ENCODE measurements at places on chromosomes 2 and 18.

GRCh38 chr18:55477860-55478581 is 110.0 kb downstream of the TCF4 start:
- DNase-seq = no peak

DNA sequence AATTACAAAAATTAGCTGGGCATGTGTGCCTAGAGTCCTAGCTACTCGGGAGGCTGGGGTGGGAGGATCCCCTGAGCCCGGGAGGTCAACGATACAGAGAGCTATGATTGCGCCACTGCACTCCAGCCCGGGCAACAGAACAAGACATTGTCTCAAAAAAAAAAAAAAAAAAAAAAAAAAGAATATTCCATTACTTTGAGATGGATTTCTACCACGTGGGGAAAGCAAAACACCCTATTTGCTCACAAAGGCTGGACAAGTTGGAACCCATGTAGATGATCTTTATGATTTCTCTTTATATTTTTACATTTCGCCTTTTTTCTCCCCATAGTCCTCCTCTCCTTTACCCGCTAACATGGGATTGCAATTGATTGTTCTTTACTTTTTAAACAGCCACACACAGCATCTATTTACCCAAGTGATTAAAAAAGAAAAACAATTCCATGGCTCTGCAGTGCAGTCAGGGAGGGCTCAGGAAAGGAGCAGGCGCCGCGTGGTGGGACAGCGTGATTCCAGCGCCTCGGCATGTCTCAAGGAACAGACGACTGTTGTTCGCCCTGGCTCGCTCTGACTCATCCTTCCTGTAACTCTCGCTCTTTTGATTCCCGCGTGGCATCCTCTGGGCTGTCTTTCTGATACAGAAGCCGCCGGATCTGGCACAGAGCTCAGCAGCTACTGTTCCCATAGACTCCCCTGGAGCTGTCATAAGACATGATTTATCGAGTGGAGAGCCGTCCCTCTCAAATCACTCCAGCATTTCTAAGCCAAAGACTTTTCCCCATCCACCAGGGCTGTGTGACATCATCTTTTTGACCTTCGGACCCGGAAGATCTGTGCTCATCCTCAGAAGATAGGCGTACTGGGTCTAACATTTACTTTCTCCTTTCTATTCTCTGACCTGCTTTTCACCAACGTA is 230.4 kb upstream of the AGAP1 start:
- no peak for DNase-seq

DNA sequence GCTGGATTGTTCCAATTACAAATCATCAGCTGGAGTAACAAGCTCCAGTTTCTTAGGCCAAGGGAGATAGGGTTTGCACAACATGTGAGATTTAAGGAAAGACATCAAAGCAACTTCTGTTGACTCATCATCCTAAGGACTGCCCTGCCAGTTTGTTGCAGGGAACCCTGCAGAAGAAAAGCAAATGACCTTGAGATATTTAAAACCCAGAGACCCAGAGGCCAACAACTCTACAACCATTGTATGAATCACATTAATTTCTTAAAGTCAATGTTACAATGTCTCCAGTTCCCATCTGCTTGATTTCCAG is 491.8 kb upstream of the ACVR2A start:
- DNase-seq = no peak

GRCh38 chr2:26807788-26808460 is 22.1 kb downstream of the CENPA start:
- no peak for DNase-seq

DNA sequence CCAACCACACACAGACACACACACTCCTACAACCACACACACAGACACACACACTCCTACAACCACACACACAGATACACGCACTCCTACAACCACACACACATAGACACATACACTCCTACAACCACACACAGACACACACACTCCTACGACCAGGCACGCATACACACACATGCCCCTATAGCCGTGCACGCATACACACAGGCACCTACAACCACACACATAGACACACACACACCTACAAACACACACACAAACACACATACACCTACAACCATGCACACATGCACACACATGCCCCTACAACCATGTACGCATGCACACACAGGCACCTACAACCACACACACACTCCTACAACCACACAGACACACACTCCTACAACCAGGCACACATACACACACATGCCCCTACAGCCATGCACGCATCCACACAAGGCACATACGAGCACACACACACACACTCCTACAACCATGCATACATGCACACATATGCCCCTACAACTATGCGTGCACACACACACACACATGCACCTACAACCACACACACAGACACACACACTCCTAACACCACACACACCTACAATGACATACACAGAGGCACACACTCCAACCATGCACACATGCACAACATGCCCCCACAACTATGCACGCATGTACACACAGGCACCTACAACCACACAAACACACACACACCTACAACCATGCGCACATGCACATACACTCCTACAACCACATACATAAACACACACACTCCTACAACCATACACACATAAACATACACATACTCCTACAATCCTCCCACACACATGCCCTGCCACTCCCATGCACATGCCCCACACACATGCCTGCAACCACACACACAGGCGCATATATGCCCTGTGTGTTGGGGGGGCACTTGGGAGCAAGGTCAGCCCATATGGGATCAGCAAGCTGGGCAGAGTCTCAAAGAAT is 19.1 kb upstream of the TEX51 start:
- DNase-seq = no peak
